ENCODE measurements at places on chromosomes 12 and 14. TPM values are rescaled to one million over a fixed set of nuclear protein-coding genes. Genes with fewer than 3 reads are reported as not detected.

The FBLN5 gene
- 86.7 TPM for polyA plus RNA-seq

DNA sequence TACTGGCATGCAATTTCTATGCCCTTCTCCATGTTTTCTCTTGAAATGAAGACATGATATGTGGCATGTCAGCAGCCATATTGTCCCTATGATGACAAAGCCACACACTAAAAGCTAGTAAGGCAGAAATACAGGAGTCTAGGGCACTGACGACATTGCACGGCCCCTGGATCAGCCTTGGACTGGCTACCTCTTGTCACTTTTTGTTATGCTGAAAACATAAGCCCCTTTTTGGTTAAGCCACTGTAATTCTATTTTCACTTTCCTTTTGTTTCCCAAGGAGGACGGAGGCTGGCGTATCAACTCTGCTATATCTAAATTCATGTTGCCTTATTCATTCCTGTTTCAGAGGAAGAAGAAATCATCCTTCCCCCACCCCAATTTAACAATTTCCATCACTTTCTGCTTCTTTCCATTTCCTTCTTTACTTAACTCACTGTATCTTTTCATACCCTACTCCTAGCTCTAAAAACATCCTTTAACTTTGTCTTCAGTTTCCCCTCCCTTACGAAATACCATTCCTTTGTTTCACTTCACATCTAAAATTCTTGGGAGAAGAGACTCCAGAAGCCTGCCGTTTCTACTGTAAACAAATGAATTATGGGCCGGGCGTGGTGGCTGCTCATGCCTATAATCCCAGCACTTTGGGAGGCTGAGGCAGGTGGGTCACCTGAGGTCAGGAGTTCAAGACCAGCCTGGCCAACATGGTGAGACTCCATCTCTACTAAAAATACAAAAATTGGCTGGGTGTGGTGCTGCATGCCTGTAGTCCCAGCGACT, 364.1 kb downstream of the PCNX1 start:
- DNase-seq, result no peak

GRCh38 chr14:91068642-91069041, 8.2 kb upstream of the RPS6KA5 start:
- DNase-seq, result no peak

GRCh38 chr12:120037851-120038250, 48.8 kb downstream of the BICDL1 start:
- no peak for DNase-seq

DNA sequence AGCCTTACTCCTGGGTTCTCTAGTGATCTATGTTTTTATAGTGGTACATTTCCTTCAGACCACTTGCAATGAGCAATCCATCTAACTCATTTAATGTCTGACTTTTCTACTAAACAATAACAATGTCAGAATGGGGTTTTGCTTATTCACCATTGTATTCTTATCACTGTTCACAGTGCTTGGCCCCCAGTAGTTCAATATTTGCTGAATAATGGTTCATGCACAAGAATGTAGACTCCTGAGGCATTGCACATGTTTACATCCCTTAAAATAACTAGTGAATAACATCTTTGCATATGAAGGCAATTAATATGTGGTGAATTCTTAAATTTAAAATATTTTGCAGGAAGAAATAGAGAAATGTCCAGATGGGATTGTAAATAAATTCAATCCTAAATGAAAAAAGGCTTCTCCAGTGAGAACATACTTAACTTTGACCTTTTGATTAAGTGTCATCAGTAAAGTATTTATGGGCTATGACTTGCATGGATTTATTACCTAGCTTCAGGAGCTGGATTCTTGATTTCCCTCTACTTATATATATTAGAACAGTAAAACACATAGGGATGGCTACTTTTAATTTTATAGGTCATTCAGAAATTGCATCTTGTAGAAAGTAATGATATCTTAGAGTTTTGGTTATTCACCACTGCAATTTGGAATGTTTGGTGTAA, 3.4 kb downstream of the CCER1 start:
- no peak for DNase-seq
